CD4-positive, alpha-beta T cell treated with Interleukin-17A for 4 hours (primary cell): ENCODE measurements at places on chromosomes 11 and 22.
A peak's percentile ranks its signal among the peaks of the same experiment; 100 is the strongest.

GRCh38 chr11:121348220-121348875 lies 55.8 kb downstream of the SC5D start:
- DNase-seq = no peak

DNA sequence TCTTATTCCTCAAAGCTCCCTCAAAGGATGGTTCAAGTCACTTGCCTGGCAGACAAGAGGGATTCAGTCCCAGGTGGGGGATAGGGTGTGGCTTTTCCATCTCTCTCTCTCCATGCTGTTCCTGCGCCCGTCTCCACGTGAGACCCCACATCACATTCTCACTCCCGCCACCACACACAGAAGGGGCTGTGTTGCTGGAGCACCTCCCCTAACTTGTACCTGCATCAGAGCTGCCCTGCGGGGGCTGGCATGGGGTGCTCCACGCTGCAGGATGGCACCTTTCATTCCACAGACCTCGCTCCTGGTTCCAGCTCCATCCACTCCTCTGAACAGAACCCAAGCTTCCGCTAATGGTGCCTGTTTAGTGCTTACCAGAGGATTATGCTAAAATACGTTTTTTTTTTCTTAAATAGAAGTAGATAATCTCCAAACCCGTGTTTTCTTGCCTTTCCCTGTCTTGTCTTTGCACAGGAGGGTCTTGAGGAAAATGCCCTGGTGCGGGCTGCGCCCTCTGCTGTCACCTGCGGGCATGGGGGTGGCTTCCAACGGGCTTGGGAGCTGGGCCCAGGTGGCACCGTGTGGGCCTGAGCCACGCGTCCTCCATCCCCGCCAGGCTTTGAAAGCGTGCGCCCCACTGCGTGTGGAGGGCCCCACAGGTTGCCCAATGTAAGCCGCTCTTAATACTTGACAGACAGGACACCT lies 985.6 kb downstream of the BRD1 start:
- DNase-seq = no peak

GRCh38 chr11:6233984-6234386 lies 451 bp downstream of the FHIP1B start:
- DNase-seq = no peak

GRCh38 chr11:134888821-134889220 lies 476.8 kb upstream of the B3GAT1 start:
- no peak for DNase-seq

DNA sequence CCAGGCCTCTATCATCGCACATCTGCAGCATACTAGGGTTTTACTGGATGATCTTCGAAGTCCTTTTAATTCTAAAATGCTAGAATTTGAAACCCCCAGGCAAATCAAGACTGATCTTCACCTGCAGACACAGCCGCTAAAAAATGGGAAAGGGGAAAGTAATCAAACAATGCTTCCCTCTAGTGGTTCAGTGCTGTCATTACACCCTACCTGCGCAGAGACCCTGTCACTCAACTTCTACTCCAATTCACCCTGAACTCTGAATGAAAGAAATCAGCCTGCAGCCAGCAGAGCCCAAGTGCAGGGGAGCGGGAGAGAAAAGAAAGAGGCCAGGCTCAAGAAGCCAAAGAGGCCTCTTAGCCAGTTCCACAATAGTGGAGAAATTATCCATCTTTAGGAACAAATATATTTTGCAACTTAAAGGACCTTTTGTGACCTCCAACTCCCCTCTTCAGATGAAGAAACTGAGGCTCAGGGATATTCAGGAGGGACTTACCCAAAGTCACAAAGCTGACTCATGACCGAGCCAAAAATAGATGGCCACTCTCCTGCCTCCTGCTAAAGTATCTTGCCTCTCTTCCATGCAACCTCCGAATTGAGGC lies 33.0 kb downstream of the SERGEF start:
- DNase-seq = peak; percentile 52

- no peak for DNase-seq
These were observed 8.0 kb upstream of the DSCAML1 start for GRCh38 chr11:117805045-117805444.

DNA sequence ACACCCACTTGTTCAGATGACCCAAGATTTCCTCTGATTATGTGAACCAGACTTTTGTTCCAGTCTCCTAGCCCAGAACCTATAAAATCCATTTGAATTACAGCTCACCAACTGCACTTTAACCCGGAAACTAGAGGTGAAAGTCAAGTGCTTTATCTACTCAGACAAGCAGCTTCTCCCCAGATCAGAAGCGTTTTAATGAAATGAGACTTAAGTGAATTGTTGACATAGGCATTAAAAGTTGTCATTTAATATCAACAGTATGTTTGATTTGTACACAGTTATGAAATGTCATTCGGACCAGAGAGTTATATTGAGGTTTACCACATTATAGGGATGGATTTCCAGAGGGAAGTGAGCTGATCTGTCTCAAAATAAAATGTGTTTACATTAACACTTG lies 52.0 kb downstream of the CADM1 start:
- no peak for DNase-seq

DNA sequence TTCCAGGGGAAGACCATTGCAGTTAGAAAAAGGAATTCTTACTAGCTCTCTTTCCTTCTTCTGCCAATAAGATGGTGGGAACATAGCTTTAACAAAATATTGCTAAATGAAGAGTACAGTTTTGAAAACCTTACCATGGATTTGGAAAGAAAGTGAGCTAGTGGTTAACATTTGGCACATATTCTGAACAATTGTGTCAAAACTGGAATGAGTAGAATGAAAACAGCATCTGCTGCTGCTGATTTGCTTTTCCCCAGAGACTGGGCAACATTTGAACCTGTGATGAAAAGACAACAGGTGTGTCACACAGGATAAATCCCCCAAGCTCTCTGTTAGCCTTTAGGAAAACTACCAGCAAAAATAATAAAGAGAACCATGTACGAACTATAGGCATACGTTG lies 761.4 kb downstream of the KCNA4 start:
- DNase-seq = no peak

DNA sequence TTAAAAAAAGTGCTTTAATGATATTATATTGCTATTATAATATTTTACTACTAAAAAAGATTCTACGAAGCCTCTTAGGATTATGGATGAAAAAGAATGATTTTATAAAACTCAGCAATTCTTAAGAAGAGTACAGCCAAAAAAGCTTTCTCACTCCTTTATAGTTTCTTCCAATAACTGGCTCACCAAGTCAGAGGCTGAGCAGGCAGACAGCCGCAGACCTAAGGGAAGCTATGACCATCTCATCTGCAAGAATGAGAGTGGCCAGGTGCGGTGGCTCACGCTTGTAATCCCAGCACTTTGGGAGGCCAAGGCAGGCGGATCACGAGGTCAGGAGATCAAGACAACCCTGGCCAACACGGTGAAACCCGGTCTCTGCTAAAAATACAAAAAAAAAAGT lies 12.7 kb upstream of the EMID1 start:
- no peak for DNase-seq

- no peak for DNase-seq
These were observed 69.7 kb downstream of the GAB2 start for GRCh38 chr11:78347956-78348355.

- no peak for DNase-seq
These were observed 38.7 kb upstream of the ELF5 start for GRCh38 chr11:34552270-34552669.

- DNase-seq = no peak
These were observed 53.3 kb downstream of the MED15 start for GRCh38 chr22:20560716-20561115.

DNA sequence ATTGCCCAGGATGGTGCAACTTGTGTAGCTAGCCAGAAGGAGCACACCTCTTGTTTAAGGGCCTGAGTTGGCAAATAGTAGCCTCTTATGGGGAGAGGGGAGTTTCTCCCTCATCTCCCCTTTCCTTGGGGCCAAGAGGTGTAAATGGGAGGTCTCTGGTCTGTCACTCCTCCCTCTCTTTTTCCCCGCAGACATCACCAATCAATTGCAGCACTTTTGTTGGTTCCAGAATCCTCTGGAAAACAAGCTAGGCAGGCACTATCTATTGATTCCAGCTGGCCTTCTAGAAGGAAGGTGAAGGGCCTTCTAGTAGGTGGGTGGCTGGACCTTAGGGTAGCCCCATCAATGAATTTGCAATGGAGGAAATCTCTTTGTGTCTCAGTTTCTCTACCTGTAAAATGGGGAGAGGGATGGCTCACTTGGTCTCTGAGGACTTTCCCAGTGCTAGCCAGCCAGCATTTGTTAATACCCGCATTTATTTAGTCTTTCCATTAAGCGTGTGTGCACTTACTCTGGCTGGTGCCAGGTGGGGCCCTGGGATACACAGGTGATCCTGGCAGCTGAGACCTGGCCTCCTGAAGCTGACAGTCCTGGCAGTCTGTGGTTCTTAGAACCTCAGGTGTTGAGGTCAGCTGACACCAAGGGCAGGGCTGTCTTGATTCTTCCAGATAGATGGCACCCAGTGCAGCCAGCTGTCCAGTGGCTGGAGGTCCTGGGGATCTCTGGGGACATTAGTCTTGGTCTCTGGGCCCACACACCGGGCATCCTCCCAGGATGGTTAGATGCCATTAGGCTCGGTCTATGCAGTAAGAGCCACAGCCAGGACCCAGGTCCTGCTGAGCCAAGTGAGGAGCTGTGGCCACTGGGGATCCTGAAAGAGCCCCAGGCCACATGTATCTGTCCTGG lies 51.7 kb downstream of the TSPAN18 start:
- no peak for DNase-seq

DNA sequence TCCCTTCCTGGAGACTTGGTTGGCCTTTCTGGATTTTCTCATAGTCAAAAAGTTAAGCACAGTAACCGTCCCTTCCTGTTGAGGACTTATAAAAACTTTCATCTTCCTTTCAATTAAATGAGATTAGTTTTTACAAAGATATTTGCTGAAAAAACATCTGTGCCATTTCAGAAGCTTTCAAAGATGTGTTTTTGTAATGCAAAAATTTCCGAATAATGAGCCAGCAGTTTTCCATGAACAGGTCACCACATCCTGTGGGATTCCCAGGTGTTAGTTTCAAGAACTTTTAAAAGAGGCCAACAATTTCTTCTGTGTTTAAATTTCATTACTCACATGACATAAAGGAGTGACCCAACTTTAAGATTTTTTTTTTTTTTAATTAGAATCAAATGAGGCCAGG lies 18.0 kb downstream of the NUP50 start:
- DNase-seq = no peak

GRCh38 chr11:74086242-74086884 lies 77.5 kb upstream of the UCP3 start:
- no peak for DNase-seq

- DNase-seq = no peak
These were observed 17.0 kb upstream of the MMP12 start for GRCh38 chr11:102891736-102892135.

GRCh38 chr11:65414776-65415498 lies 7.7 kb upstream of the NEAT1 start:
- DNase-seq = peak; percentile 1

- peak; percentile 87 for DNase-seq
These were observed 69.7 kb upstream of the EP300 start for GRCh38 chr22:41022470-41023298.

DNA sequence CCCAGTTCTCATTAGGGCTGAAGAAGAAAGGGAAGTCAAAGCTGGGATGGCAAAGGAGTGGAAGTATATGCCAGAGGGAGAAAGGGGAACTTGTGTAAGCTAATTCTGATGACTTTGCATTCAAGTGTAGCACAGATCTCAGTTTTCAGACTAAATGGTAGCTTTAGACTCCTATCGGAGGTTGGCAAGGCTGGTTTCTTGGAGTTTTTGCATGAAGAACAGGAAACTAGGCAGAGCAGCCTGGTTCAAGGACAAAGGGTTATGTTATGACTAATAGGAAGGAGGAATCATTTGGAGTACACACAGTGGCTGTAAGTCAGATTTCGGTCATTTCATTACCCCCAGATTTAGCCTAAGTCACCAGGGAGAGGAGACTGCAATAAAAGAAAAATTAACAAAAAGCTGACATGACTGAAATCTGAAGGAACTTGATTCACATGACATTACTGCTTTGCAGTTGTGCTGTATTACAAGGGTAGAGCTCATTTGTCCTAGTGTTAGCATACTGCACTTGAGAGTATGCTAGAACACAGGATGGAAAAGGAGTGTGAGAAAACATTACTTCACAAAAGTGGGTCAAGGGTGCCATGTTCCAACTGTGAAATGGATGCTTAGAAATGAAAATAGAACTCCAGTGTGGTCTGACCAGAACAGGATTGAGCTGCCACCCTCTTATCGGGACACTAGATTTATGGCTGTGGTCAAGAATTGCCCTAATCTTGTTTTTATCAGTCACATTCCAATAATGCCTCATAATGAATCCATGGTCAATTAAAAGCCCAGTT lies 23.6 kb downstream of the ADM start:
- DNase-seq = no peak

DNA sequence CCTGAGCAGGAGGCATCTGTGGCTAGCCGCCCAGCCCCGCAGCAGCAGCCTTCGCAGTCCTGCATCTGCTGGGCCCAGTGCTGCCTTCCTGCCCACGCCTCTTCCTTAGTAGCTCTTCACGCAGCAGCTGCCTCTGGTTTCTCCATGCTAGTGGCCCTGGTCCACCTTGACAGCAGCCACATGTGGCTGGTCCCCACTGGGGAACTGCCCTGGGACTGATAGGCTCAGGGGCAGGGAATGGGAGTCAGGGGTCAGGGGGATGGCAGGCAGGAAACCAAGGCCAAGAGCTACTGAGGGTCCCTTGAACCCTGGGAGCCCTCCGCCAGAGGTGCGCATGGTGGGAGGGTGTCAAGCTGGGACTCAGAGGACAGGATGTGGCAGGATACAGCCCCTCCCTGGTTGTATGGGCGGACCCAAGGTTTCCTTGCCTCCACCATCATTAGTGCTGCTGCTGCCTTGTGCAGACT lies 99.4 kb upstream of the PITPNB start:
- no peak for DNase-seq

DNA sequence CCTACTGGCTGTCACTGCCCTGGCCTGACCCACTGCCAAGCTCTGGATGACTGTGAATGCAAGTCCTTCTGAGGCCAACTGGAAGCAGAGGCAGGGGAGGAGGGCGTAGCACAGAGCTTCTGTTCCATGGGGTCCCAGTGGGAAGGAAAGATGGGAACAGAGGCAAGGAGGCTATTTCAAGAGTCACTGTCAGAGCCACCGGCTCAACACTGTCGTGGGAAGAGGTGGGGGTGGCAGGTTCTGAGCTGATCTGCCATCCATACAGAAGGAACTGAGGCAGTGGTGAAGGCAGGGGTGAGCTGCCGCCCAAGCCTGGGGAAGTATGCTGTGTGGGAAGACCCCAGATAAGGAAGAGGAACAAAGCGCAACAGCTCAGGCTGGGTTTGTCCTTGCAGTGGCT lies 54.7 kb downstream of the SGSM3 start:
- DNase-seq = no peak

DNA sequence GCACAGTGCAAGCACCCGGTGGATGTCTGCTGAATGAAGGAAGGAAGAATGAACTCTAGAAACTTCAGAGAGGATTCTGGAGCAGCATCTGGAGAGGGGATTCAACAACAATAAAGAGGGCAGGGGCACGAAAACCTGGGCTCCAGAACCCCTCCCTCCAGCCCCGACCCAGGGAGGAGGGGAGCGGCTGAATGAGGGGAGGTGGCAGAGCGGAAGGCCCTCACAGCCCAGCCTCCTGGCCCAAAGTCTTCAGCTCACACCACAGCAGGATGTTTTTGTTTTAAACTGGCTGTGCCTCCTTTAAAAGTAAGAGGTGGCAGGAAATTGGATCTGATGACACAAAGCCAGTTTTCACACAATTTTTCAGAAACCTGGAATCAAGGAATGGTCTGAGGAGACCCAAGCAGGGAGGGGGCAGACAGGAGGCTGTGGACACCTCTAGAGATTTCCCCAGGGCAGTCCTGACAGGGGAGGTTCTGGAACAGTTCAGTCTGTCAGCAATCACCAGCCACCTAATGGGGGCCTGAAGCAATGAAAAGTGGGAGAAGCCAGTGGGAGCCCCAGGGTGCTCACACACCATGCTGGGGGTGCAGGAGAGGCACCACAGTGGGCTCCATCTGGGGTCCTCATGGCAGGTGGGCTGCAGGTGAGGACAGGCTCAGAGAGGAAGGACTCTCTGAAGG lies 44.4 kb upstream of the TCF20 start:
- DNase-seq = peak; percentile 47
